Kidney epithelial cell (primary cell): ENCODE measurements at places on chromosomes 1 and 21. TPM values are rescaled to one million over a fixed set of nuclear protein-coding genes. Genes with fewer than 3 reads are reported as not detected.

- no peak for DNase-seq
Measured at GRCh38 chr1:198846556-198846955, 207.7 kb downstream of the PTPRC start.

DNA sequence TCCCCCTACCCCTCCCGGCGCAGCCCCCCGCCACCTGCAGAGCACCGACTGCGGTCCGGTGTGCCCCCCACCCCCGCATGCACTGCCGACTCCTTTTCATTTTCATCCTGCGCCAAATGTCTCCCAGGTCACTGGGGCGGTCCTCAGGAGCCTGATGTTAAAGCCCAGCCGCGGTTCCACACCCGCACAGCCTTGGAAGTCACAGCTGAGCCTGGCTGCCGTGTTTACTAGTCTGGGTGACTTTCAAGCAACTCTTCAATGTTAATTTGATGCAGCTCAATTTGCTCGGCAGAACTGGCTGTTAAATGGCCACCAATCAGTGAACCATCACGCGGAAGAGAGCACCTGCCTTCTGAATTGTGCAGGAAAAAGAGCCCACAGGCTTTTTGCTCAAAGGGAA is 27.2 kb downstream of the THAP3 start:
- DNase-seq: no peak

GRCh38 chr1:23394181-23394580 is 24.5 kb upstream of the ZNF436 start:
- DNase-seq: no peak

DNA sequence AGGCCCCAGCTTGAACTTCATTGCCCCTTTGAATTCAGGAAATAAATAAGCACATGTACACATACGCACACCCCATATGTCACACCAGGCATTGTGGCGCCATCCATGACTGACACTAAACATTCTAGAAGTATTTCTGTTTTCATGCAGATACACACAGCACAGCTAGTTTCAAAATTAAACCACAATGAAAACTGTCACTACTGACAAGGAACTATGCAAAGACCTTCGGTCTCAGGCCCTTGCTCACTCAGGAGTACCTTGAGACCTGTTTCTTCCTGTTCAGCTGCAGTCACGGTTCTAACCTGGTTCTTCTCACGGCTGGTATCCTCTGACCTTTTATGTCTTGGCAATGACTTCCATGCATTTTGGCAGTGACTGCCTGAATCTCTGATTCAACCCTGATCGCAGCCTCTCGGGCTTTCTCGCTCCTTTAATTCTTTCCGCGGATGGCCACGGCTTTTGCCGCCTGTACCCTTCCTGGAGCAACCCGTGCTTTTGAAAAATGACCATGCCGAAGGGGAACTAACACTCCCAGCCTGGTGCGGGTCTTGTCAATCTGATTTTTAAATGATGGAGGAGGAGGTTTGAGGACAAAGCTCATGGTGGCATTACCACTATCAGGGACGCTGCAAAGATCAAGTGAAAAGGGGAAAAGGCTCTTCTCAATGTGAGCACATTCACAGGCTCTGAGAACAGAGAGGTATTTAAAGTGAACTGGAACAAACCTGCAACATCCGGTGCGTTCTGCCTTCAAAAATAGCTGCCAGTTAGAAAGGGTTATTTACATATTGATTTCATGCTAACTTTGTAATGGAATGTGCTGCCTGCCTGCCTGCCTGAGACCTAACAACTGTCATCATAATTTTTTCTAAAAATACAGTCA is 384.6 kb downstream of the RRAGC start:
- DNase-seq: no peak

DNA sequence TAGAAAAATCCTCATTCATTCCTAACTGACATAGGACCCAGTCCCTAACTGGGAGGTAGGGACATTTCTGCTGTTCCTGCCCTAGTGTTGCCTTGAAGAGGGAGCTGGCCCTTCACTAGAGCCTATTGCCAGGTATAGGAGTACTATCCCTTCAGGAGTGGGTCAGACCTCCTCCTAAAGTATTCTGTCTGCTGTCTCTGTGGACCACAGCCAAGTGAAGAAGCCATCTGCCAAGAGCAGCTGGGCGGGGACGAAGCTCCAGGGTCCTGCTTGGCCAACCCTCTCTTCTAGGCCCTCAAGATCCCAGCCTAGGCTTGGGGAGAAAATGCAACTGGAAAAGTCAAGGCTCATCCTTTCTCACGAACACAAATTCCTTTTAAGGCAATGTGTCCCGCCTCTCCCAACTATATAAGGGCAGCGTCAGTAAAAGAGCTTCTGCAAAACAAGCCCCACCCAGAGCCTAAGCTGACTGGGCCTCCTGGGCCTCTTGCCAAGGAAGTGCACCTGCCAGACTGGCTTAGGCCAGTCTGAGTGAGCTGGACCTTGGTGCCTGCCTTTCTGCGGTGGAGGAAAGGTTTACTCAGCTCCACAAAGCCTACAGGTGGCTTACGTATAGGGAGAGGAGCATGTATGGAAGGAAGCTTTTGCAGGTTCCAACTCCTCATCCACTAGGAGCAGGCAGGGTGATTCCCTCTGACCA is 638 bp upstream of the TUFT1 start:
- peak; percentile 99 for DNase-seq

GRCh38 chr1:151508833-151509232 is 2.4 kb upstream of the CGN start:
- no peak for DNase-seq

DNA sequence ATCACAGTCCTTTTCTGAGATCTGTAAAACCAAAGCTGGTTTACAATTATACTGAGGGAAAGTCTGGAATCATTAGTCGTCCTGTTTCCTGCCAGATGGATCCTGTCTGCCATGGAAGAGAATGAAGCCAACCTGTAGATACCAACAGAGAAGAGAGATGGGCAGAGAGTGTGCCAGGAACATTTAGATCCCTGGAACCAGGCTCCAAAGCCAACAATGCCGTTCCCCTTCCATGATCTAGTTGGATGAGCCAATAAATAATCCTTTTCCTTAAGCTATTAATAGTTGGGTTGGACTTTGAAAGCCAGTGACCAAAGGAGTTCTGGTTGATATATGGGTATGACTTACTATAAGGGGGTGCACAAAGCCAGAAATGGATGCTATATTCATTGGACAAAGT is 15.0 kb downstream of the CAPN8 start:
- no peak for DNase-seq

- DNase-seq: no peak
Measured at GRCh38 chr1:114490274-114490693, 20.7 kb downstream of the TRIM33 start.

DNA sequence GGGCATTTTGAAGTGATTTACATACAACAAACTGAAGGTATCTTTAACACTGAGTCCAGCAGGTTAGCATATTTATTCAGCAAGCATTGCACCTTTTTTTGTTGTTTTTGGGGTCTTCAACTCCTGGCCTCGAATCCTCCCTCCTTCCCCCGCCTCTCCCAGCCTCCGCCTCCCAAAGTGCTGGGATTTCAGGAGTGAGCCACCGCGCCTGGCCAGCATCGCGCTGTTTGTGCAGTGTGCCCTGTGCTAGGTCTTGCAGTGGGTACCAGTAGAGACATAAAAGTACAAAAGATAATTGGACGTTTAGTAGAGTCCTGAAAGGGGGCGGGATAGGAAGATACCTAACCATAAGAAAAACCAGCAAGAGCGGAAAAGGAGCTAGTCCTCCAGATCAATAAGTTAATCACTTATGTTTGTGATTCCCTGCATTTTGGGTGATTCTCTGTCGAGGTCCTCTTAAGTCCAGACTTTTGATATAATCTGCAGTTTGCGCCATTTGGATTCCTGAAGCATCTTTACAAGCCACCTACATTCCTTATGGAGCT is 111.8 kb downstream of the OSBPL9 start:
- DNase-seq: no peak

GRCh38 chr1:191851799-191852595 is 306.3 kb upstream of the RGS18 start:
- no peak for DNase-seq

DNA sequence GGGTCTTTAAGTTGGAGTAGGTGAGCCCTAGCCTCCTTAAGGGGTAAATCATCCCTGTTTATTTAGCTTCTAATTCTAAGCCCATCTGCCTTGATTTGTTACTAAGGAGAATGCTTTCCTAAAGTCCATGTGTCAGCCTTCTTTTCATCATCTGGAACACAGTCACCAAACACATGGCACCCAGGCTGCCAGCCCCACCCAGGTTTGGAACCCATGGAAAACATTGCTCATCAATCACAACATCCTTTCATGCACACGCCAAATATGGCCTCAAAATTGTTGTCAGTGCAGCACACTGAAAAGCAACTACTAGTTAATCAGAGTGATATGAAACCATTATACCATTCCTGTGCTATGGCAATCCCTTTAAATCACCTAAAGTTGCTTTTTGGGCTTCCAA is 386.7 kb upstream of the ESRRG start:
- no peak for DNase-seq

DNA sequence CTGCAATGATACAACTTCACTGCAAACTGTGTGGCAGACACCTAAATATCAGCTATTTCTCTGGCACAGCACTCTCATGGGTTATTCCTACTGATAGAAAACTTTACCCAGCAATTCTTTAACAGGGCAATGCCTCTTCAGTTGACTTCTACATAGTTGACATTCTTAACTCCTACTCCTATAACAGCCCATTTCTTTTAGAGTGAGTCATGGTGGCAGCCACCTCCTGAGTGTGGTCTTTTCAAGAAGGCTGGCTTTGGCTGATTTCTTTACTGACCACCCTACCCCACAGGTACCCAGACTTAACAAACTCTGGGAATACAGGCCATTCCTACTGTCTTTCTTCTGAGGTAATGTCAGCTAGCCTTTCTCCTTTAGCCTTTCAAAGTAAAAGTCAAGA is 805.8 kb upstream of the ADGRL2 start:
- no peak for DNase-seq

DNA sequence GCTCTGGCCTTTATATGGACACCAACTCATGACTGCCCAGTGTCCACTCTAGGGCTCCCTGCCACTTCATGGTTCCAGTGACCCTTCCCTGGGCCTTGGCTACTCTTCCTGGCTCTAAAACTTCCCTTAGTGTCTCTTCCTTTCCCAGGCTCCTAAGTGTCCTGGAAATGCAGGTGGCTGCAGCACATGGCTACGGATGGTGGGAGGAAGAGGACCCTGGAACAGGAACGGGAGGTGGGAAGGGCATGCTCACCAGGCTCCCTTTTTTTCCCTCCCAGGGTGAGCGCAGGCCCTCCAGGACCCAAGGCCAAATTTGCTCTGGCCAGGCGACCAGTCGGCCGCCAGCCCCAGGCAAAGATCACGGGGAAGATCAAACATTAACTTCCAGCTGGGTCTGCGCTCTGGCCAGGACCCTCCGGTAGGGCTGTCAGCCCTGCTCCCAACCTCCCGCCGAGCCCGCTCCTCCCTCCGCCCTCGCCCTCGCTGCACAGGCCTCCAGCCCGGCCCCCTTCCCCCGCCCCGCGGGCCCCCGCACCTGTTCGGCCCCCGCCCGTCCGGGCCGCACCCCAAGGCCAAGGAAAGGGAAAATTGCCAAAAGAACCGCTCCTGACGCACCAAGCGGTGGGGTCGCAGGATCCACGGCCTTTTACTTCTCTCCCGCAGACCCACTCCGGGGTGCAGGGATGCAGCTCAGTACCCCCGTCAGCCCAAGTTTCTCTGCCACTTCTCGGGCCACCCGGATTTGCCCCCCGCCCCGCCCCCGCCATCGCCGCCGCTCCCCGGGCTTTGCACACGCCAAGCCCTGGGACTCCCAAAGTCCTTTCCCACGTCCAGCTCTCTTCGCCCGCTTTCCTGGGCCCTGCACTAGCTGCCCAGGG is 894 bp downstream of the TCEA3 start:
- DNase-seq: no peak

DNA sequence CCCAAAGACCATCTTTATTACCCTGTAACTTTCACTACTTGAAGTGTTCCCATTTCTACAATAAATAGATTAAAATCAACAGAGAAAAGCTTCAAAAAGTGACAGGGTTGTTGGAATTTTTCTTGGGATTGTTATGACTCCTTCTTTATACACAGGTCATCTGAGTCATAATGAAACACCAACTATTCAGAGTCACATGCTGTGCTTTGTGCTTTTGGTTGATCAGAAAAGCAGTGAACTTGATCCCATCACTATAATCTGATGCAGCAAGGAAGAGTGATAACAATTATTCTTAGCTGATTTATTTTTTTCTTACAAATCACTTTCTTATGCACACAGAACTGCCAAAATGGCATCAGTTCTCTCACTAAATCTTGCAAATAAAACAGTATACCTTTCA is 422.9 kb downstream of the PTBP2 start:
- DNase-seq: peak; percentile 59

DNA sequence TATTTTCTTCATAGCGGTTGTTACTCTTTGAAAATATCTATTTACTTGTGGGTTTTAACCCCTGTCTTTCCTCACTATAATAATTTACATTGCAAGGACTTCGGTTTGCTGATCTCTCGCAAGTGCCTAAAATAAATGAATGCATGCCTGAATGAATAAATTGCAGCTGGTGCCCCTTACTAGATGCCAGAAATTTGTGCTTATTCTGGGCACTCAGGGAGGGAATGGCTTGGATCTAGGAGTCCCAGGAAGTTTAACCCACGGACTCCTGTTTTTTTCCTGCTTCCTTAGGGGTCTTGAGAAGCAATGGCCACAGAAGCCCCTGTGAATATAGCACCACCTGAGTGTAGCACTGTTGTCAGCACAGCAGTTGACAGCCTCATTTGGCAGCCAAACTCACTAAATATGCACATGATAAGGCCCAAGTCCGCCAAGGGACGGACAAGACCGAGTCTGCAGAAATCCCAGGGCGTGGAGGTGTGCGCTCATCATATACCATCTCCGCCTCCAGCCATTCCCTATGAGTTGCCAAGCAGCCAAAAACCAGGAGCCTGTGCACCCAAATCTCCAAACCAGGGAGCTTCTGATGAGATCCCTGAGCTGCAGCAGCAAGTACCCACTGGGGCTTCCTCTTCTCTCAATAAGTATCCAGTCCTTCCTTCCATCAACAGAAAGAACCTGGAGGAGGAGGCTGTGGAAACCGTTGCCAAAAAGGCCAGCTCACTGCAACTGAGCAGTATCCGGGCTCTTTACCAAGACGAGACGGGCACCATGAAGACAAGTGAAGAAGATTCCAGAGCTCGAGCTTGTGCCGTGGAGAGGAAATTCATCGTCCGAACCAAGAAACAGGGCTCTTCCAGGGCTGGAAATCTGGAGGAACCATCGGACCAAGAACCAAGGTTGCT is 4.2 kb upstream of the PLA2G2C start:
- no peak for DNase-seq

DNA sequence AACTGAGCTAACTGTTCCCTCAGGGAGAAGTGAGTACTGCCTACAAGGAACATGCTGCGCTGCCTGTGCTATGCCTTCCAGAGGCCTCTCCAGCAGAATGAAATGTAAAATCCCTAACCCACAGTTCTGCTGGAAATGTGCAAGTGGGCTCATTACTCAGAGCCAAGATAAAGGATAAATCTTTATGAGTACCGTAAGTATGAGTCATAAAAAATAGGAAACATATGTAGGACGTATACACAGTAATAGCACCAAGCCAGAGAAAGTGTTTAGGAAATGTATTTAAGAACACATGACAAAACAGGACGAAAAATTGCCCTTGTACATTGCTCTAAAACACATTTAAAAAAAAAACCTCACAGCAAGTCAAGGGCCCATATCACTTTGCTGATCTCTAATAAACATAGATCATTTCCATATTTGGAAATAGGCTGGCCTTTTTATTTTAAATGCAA is 104.6 kb downstream of the TGFBR3 start:
- DNase-seq: no peak

The FCAMR gene
- not detected in 2 replicates for total RNA-seq

The FOXD2 gene
- total RNA-seq: 0.21 and 0.96 TPM in 2 replicates

The SPRR2B gene
- total RNA-seq: not detected in 2 replicates

The S100A7A gene
- not detected in 2 replicates for total RNA-seq

The IL10 gene
- total RNA-seq: not detected in 2 replicates

The GBP6 gene
- 0.21 and 1.1 TPM in 2 replicates for total RNA-seq

The HUNK gene
- total RNA-seq: 2.8 and 3.1 TPM in 2 replicates

The SERTAD4 gene
- total RNA-seq: 10.6 and 11.4 TPM in 2 replicates
